Vagina (tissue), 2 donors: ENCODE measurements at places on chromosomes 12 and 14. TPM values are rescaled to one million over a fixed set of nuclear protein-coding genes. Genes with fewer than 3 reads are reported as not detected.

DNA sequence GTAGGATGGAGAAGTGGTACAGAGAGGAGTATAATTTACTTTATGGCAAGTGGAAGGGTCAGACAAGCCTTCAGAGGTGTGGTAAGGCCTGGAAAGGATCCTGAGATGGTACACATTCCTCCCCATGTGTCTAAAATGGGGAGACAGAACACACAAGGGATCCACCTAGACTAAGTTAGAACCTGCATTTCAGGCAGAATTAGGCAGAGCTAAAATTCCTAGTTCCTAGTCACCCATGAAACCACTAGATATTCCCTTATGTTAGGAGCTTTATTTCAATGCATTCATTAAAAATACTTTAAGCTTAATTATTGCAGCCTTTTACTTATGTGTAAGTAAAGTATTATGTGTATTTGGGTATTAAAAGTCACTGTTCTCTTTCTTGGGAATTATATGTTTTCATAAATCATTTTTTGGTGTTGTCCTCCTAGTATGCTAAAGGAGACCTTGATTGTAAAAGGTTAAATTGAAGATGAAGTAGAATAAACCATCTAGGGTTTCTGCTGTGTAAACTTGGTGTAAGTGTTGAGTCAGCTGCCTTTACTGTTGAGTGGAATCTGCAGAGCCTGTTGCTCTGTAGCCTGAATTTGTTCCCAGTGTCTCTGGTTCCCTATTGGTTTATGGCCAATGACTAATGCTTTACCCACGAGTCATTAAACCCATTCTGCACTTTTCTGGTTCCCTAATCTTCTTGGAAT is 423.2 kb downstream of the ATP23 start:
- no peaks in the 10 kb centered on the region for H3K36me3 ChIP-seq
- no peak overlapping the region for H3K4me3 ChIP-seq
- H3K4me1 ChIP-seq = peaks cover 10% of the 10 kb centered on the region
- no peak overlapping the region for H3K27ac ChIP-seq

- H3K36me3 ChIP-seq = no peaks in the 10 kb centered on the region
- H3K27ac ChIP-seq = no peak overlapping the region
- no peak overlapping the region for H3K4me3 ChIP-seq
- DNase-seq = no peak
- no peaks in the 10 kb centered on the region for H3K27me3 ChIP-seq
These were observed 56.0 kb downstream of the PLEKHG3 start for GRCh38 chr14:64760146-64760755.

DNA sequence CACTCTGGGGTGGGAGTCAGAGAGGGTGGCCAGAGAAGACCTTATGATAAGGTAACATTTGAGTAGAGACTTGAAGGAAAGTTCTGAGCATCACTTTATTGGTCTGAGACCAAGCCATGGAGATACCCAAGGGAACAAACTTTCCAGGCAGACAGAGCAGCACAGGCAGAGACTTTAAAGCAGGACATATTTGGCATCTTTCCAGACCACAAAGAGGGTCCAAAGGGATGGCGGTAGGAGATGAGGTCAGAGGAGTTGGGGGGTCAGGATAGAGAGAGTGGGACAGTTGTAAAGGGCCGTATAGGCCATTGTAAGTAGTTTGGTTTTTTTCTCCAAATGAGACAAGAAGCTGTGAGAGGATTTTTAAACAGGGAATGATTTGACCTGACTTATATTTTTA is 344.4 kb downstream of the SEC23A start:
- no peak overlapping the region for H3K27ac ChIP-seq
- H3K36me3 ChIP-seq = no peaks in the 10 kb centered on the region
- no peaks in the 10 kb centered on the region for H3K4me1 ChIP-seq
- DNase-seq = no peak

- no peak for DNase-seq
- no peaks in the 10 kb centered on the region for H3K4me1 ChIP-seq
- H3K27me3 ChIP-seq = no peaks in the 10 kb centered on the region
These were observed 613.9 kb upstream of the NOVA1 start for GRCh38 chr14:27211741-27212140.

COPS7A gene
- 35.4 TPM for total RNA-seq
